ENCODE measurements at places on chromosomes 4 and X.

DNA sequence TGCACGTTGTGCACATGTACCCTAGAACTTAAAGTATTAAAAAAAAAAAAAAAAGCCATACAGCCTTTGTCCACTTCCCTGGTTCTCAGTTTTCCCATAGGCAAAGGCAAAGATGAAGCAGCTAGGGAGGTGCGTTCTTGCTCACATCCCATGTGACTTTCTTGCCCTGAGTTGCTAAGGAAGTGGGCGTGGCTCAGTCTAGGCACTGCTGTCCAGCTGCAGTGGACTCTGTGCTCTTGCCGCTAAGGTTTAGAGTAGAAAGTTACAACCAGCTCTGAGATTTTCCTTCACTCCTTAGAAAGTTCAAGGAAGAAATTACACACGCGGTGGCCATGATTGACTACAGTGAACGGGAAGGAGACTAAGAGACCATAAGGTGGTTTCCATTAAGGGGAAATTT, 144.7 kb downstream of the NAA11 start:
- no peak for DNase-seq

DNA sequence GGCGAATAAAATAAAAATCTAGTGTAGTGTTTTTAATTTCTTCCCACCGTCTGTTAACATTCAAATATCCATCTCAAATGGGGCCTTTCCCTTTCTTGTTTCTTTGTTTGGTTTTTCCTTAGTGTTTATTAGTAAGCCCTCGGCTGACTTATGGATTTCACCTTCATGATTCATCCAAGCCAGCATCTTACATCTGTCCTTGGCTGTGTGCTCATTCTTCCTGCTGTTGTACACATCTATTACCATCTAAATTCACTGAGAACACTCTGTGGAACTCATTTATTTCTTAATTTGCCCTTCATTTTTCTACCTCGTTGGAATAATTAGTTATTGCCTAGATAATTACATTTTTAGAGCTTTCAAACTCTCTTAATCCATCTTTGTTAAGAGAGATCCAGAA, 84.9 kb downstream of the SPCS3 start:
- no peak for DNase-seq

- DNase-seq, result no peak
These were observed 167.7 kb downstream of the DCAF12L2 start for GRCh38 chrX:125998432-125998831.

GRCh38 chrX:116009861-116010710, 160.5 kb upstream of the AGTR2 start:
- no peak for DNase-seq

GRCh38 chrX:101595739-101596419, 21.9 kb downstream of the ARMCX6 start:
- DNase-seq, result no peak

DNA sequence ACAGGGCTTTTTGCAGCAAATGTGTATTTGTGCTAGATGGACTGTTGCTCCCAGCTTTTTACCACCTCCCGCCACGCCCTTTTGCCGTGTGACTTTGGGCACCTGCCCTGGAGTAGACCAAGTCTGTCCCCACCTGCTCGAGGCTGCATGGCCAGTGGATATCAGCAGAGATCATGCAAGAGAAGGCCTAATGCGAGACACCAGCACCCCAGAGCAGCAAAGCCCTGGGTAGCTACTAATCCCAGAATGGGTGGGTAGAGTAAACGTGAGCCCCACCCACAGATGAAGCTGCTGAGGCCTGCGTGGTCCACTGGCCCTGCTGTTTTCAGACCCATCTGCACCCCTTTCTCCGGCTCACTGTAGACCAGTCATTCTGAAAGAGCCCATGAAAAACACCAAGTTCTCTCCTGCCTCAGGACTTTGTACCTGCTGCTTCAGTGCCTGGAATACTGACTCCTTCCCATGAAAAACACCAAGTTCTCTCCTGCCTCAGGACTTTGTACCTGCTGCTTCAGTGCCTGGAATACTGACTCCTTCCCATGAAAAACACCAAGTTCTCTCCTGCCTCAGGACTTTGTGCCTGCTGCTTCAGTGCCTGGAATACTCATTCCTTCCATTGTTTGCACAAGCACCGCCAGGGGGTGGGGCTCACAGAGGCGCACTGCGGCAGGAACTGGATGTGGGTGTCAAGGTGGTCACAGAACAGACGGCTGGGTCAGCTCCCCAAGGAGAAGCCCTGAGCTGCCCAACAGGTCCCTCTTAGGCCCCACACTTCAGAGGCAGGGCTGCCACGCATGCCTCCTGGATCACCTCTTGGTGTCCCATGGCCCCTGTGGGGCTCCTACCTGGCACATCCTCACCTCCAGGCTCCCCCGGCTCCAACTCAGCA, 5.1 kb upstream of the TNIP2 start:
- DNase-seq, result no peak

- DNase-seq, result no peak
These were observed 1819.2 kb upstream of the ADGRL3 start for GRCh38 chr4:59380841-59381366.

GRCh38 chrX:2500091-2500802, 529 bp downstream of the DHRSX start:
- DNase-seq, result peak; percentile 52

GRCh38 chrX:72306851-72307645, 1.3 kb upstream of the CITED1 start:
- DNase-seq, result no peak

DNA sequence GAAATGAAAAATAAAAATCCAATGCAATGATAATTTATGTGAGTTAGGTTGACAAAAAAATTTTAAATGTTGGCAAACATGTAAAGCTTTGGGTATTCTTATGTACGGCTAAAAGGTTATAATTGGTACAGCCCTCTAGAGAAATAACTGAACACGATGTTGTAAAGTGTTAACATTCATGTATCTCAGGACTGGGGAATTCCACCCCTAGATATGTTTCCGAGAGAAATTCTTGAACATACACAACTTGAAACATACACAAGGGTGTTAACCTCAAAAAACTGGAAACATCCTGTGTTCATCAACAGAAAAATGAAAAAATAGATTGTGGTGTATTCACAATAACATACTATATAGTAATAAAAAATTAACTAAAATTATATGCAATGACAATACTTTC, 91.8 kb downstream of the CHM start:
- no peak for DNase-seq

GRCh38 chr4:38582889-38583470, 81.0 kb upstream of the KLF3 start:
- DNase-seq, result no peak

DNA sequence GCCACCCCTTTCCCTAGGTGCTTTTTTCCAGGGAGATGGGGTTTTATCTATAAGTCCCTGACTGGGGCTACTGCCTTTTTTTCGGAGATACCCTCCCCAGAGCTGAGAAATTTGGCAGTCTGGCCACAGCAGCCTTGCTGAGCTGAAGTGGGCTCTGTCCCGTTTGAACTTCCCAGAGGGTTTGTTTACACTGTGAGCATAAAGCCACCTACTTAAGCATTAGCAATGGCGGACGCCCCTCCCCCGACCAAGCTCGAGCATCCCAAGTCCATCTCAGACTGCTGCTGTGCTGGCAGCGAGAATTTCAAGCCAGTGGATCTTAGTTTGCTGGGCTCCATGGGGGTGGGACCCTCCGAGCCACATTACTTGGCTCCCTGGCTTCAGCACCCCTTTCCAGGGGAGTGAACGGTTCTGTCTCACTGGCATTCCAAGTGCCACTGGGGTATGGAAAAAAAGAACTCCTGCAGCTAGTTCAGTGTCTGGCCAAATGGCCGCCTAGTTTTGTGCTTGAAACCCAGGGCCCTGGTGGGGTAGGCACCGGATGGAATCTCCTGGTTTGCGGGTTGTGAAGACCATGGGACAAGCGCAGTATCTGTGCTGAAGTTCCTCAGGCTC, 456.4 kb upstream of the HTR2C start:
- DNase-seq, result no peak

- no peak for DNase-seq
These were observed 509.6 kb downstream of the MID1IP1 start for GRCh38 chrX:39310891-39311290.

DNA sequence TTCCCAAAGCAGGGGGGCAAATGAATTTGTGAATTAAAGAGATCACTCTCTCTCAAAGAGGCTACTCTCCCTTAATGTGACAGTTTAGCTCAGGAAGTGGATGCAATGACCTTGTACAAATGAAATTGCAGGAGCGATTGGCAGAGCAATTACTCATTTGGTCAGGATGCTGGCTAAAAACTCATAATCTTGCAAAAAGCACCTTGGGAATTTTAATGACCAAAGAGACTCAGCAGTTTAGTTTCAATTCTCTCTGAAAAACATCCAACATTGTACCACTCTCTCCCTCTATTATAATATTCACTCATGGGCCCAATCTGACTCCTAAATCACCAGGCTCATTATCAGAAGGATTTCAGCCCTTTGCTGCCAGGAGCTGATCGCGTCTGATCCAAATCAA, 26.1 kb downstream of the PDGFC start:
- DNase-seq, result no peak

DNA sequence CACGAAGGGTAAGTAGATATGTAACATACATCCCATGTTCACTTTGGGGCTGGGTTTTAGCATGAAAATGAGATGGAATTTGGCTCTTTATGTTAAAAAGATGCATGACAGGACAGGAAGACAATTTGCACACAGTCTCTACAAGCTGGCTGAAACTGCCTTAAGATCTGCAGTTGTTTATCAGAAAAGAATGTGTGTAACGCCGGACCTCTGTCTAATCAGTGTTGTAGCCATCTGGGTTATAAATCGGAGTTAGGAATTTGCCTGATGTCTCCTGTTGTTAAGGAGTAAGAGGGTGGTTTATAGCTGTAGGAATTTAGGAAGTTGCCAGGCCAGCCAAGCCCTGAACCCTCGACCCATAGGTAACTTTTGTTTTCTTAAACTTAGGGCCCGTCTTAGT, 562.9 kb upstream of the FAT1 start:
- DNase-seq, result no peak

DNA sequence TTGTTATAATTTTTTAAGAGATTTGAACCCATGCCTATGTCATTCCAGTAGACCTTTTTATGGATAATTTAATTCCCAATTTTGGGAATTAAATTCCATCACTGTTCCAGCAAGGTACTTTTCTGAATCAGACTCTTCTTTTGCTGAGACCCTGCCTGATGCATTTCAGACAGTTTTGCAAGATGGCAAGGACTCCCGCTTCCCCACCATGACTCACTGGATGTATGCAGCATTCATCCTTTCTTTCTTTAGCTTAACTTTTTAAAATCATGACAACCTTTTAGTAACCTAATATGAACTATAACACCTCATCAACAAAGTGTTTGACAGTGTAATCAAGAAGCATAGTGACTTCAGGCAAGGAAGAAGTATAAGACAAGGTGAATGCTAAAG, 178.1 kb upstream of the LEF1 start:
- no peak for DNase-seq
